ENCODE measurements at places on chromosomes 12 and 14.

GRCh38 chr12:58420503-58420902 lies 479.1 kb downstream of the ATP23 start:
- DNase-seq: no peak

GRCh38 chr12:103986829-103987228 lies 21.2 kb downstream of the TDG start:
- DNase-seq: no peak

GRCh38 chr14:69660344-69661193 lies 49.2 kb downstream of the SUSD6 start:
- DNase-seq: no peak

GRCh38 chr12:62468397-62468796 lies 1.8 kb downstream of the MON2 start:
- DNase-seq: no peak

GRCh38 chr14:86153480-86153879 lies 623.5 kb downstream of the FLRT2 start:
- no peak for DNase-seq

GRCh38 chr12:130633771-130634170 lies 82.3 kb downstream of the RIMBP2 start:
- DNase-seq: no peak

DNA sequence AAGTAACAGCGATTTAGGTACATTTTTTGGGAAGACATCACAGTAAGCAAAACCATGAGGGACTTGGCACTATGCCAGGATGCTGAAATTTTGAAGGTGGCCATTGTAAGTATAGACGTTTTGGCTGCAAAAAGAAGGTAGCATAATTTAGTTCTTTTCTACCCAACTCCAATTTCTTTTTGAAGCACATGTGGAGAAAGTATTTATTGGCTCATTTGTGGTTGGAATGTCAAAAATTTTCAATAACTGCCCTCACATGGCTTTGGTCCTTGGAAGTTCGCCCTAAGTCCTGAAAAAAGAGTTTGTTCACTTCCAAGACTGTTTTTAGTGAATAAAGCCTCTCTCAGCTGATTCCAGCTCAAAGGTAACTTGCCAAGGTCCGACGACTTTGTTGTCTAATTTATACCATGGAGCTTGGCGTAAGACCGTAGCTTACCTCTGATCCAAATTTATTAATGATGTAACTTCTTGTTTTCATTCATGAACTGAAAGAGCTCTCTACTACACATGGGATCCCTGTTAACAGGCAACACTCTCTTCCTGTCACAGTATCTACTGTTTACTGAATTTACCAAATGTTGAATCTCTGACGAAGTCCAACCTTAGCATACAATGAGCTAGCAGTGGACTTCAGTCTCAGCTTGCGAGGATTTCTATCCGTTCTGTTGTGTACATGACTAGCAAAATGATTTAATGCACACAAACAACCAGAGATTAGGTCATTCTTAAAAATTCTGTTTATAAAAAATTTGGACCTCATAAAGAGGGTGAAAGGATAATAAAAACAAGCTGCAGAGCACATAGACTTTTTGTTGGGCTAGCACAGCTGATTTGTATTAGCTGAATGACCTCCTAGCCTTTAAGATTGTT lies 49.0 kb downstream of the MSRB3 start:
- DNase-seq: no peak

DNA sequence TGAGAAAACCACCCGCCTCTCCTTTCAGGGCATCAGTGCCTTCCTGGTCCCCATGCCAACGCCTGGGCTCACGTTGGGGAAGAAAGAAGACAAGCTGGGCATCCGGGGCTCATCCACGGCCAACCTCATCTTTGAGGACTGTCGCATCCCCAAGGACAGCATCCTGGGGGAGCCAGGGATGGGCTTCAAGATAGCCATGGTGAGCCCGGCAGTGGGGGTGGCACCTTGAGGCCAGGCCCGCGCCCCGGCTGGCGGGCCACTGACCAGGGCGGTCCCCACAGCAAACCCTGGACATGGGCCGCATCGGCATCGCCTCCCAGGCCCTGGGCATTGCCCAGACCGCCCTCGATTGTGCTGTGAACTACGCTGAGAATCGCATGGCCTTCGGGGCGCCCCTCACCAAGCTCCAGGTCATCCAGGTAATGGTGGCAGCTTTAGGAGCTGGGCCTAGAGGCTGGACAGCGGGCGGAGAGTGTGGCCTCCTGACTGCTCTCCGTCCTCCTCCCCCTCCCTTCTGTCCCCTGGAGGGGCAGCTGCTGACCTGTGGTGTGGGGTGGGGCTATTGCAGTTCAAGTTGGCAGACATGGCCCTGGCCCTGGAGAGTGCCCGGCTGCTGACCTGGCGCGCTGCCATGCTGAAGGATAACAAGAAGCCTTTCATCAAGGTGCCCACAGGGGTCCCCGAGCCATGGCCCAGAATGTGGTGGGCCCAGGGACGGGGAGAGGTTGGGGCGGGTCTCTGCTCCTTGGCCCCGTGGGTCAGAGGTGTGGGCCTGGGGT lies 12.8 kb downstream of the ACADS start:
- no peak for DNase-seq

DNA sequence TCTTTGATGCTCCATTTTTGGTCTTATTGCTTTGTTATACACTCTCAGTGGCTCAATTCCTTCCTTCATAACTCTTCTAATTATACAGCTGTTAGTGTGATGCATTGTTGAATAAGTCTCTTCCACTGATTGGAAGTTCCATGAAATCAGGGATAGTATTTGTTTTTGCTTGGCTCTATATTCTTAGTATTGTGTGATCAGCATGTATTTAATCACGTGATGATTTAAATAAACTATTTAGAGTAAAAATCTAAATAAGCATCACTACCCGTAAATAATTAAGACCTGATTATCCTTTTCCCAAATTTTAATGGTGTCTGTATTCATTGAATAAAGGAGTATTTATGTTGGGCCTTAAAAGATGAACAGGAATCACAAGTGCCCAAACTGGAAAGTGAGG lies 355.7 kb downstream of the NPAS3 start:
- DNase-seq: no peak

DNA sequence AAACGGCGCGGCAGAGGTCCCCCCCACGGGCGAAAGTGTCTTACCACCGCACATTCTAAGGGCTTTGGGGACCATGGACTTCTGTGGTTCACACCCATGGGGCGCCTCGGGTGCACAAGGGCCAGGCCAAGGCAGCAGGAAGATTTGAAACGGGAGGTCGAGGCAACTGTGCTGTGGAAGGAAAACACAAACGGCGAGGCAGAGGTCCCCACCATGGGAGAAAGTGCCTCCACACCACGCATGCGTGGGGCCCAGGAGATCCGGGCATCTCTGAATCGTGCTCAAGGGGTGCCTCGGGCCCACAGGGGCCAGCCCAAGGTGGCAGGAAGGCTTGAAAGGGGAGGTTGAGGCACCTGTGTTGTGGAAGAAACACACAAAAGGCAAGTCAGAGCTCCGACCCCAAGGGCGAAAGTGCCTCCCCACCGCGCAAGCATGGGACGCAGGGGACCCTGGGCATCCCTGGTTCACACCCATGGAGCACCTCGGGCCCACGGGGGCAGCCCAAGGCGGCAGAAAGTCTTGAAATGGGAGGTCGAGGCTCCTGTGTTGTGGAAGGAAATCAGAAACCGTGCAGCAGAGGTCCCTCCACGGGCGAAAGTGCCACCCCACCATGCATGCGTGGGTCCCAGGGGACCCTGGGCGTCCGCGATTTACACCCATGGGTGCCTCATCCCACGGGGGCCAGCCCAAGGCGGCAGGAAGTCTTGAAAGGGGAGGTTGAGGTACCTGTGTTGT lies 371.0 kb downstream of the ALG10 start:
- no peak for DNase-seq

GRCh38 chr12:22935090-22935489 lies 310.1 kb downstream of the ETNK1 start:
- no peak for DNase-seq

DNA sequence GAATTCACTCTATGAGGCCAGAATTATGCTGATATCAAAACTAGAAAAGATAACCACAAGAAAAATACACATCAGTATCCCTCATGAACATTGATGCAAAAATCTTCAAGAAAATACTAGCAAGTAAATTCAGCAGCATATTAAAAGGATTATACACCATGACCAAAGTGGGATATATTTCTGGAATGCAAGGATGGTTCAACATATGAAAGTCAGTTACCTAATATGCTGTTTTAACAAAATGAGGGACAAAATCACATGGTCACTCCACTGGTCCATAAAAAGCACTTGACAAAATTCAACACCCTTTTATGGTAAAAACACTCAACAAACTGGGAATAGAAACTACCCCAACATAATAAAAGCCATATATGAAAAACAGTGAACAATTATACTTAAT lies 40.3 kb downstream of the TECPR2 start:
- no peak for DNase-seq

Measured in germinal center (tissue), 1 donor.